ENCODE measurements at places on chromosomes 1 and 21.

DNA sequence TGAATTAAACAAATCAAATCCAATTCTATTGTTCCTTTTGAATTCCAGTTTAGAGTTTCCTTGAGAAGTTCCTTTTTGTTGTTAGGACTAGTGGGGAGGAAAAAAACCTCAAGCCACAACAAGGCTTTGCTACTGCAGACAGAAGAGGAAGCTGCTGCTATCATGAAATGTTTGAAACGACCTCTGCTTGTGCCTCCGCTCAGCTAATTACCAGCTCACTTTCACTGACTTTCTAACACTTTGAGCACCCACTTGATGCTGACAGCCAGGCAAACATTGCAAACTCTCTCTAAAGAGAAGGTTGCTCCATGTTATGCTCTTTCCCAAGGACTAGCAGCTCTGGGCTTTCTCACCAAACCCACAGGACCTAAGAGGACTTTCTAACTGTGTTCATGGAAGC, 203.9 kb upstream of the PROX1 start:
- DNase-seq: peak; percentile 60

DNA sequence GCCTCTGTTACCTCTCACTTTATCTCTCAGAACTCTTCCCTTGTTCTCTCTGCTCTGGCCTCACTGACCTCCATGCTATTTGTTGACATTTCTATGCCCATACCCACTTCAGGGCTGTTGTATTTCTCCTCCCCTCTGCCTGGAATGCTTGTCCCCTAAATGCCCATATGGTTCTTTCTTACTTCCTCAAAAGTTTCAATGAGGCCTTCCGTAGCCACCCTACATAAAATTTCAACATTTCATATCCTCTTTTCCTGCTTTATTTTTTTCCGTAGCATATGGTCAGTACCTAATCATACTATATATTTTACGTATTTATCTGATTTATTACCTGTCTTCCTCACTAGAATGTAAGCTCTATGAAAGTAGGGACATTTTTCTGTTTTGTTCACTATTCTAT, 47.1 kb upstream of the ZYG11A start:
- no peak for DNase-seq

DNA sequence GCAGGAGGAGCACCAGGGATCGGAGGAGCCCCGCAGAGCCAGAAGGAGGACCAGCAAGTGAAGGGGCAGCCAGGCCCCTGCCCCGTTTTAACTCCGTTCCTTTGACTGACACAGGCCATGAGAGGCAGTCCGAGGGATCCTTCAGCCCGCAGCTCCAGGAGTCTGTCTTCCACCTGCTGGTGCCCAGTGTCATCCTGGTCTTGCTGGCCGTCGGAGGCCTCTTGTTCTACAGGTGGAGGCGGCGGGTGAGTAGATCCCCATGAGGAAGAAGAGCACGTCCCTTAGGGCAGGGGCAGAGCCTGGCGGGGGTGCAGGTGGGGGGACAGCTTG, 13.3 kb downstream of the CSF1 start:
- DNase-seq: no peak

DNA sequence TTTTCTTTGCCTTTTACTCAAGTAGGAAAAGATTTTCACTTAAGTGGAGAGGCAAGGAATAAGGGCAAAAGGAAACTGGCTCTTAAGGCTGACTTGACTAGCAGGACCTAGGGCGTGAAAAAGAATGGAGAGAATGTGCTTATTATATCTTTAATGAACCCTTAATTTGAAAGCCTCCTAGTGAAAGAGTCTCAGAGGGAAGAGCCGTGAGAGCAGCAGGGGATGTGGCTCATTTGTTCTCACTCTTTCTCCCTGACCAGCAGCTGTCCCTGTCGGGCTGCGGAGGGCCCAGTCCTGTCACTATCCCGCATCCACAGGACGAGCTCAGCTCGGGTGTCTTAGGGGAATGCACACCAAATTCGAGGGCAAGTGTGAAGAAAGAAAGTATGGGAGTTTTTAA, 180.1 kb downstream of the EDEM3 start:
- DNase-seq: no peak

Data from cardiac muscle cell (in vitro differentiated cells and primary cell).